ENCODE measurements at places on chromosomes 16 and 17.

DNA sequence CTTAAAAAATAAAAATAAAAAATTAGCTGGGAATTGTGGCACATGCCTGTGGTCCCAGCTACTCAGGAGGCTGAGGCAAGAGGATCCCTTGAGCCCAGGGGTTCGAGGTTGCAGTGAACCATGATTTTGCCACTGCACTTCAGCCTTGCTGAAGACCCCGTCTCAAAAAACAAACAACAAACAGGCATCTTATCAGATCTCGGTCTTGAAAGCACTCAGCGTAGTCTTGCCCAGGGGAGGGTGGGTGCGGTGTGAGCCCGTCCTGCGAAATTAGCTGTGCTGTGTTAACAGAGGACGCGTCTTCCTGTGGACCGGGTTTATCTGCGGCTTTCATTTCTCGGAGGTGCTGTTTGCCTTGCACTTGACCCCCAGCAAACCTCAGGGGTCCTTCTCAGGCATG is 5.4 kb downstream of the GAA start:
- no peak for DNase-seq

- no peak for DNase-seq
Measured at GRCh38 chr16:9868606-9869149, 313.6 kb downstream of the GRIN2A start.

GRCh38 chr16:49524216-49524946 is 150.8 kb downstream of the C16orf78 start:
- DNase-seq, result no peak

DNA sequence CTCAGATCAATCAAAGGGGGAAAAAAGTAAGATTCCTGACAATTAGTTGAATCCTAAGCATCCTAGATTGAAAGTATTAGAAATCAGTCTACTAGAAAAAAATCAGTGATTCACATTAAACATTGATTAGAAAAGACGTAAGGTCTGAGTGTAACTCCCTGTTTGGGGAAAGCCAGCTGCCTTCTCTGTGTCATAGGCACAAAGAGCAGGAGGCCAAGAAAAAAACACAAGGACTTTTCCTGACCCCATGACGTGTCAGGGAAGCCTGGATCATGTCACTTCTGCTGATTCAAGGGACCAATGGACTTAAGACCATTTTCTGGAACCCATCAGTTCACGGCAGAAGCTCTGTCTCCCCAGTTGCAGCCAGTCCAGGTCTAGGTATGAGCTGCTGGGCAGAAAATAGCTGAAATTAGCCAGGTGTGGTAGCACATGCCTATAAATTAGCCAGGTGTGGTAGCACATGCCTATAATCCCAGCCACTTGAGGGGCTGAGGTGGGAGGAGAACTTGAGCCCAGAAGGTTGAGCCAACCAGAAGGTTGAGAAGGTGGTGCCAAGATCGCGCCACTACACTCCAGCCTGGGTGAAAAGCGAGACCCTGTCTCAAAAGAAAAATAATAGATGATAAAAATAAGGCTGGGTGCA is 35.9 kb downstream of the RANBP10 start:
- no peak for DNase-seq

- no peak for DNase-seq
Measured at GRCh38 chr16:1403733-1404132, 10.8 kb downstream of the UNKL start.

DNA sequence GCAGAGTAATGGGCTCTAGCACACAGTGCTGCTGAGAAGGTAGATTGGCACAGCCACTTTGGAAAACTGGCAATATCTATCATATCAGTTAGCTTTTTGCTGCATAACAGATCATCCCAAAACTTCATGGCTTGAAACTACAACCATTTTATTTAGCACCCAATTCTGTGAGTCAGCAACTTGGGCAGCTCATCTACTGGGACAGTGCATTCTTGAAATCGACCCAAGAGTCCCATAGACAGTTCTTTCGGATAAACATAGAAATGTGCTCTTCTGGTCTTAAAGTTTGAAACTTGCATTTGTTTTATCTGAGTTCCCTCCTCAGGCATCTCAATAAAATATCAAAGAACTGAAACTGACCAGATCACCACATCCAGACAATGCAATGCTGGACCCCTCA is 76.7 kb downstream of the CEP112 start:
- peak; percentile 8 for DNase-seq

- no peak for DNase-seq
Measured at GRCh38 chr17:79082311-79083190, 7.9 kb downstream of the ENGASE start.

DNA sequence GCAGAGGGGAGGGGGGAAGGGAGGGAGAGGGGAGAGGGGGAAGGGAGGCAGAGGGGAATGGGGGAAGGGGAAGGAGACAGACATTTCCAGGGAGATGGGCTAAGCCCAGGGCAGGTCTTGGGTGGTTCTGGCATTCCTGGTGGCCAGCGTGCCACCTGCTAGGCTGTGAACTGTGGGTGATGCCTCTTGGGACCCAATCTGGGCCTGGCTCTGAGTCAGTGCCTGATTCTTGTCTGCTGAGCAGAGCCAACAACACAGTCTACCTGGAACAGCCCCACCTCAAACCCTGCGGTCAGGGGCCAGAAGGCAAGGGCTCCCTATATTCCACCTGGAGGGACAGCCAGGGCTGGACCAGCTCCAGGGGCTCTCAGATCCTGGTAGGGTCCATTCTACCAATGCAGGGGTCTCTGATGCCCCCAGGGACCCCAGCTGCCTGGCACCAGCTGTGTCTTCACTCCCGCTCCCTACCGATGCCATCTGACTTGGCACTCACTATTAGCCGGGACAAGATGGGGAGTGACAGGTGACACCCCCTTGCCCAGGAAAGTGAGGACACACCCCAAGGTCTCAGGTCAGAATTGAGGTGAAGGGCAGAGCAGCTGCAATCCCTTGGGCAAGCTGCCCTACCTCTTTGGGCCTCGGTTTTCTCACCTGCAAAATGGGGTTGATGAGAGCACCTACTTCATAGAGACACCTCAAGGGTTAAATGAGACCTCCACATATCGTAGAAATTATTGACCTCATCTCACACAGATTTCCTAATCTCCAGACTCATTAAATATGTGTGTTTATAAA is 87.2 kb downstream of the LITAF start:
- DNase-seq, result no peak

DNA sequence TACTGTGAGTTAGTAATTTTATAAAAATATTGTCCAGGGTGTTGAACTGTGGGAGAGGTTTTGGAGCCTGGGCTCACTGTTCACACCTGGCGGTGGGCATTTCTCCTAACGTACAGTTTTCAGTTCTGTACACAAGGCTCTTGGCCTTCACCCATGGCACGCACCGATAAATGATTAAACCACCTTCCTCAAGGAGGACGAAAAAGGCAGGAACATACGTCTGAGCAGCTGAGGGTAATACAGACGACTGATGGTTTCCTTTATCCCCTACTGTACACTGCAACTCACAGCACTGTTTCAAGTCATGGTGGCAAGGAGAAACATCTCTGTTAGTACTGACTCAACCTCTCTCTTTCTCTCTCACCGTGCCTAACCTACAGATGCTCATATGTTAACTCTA is 1.4 kb upstream of the ST6GALNAC1 start:
- no peak for DNase-seq

- DNase-seq, result no peak
Measured at GRCh38 chr17:73546114-73546513, 98.1 kb downstream of the SDK2 start.

GRCh38 chr17:82305727-82306300 is 11.6 kb downstream of the CD7 start:
- DNase-seq, result no peak

- DNase-seq, result no peak
Measured at GRCh38 chr17:79031996-79032875, 8.3 kb downstream of the C1QTNF1 start.

GRCh38 chr17:80709090-80709695 is 164.6 kb downstream of the RPTOR start:
- DNase-seq, result no peak

DNA sequence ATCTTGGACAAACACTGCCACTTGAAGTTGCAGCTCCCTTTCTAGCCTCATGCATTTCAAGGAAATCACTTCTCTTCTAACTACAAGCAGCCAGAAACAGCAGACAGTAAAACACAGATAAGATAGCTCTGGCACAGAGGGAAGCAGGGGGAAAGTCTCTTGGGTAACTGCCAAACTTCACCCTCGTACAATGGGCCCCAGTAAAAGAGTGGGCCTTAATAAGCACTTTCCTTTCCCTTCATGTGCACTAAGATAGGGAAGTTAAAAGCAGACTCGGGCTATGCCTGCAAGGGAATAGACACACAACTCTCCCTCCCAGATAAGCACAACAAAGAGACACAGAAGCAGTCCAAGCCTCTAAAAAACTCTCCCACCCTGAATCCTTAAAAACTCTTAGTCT is 4.2 kb upstream of the KRTAP4-5 start:
- no peak for DNase-seq

GRCh38 chr17:19768046-19768782 is 20.1 kb upstream of the ALDH3A1 start:
- DNase-seq, result no peak

DNA sequence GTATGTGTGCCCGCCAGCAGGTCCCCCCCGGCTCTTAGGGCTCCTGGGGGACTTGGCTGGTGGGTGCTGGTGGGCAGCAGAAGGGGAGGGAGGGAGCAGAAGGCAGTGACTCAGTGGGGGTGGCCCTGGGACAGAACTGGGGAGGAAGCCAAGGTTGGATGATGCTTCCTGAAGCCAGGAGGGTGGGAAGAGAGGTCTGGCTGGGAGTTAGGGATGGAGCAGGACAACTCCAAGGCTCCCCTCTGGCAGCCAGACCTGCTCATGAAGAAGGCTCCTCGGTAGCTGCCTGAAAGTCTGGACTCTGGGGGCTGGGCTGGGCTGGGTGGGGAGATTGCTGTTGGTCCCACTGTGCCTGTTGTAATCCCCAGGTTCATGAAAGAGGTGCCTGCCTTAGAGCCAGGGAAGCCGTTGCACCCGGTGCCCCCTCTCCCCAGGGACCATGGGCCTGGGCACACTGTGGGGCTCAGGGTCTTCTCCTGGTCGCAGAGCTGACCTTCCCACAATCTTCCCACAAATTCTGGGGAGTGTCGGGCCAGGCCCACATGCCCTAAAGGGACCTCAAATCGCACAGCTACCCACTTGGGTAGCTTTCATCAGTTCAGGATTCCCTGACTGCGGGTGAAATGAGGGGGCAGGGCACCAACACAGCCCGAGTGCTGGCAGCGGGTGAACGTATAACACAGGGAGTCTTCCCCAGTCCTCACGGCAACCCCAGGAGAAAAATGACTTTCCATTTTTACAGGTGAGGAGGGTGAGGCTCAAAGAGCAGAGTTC is 1.1 kb upstream of the PLEKHG4 start:
- DNase-seq, result peak; percentile 49

- no peak for DNase-seq
Measured at GRCh38 chr16:33877-34647, 19.3 kb downstream of the POLR3K start.

Data from AG09309 (cell line).